BJ (cell line): ENCODE measurements at places on chromosomes 3 and 15. TPM values are rescaled to one million over a fixed set of nuclear protein-coding genes. Genes with fewer than 3 reads are reported as not detected.

DNA sequence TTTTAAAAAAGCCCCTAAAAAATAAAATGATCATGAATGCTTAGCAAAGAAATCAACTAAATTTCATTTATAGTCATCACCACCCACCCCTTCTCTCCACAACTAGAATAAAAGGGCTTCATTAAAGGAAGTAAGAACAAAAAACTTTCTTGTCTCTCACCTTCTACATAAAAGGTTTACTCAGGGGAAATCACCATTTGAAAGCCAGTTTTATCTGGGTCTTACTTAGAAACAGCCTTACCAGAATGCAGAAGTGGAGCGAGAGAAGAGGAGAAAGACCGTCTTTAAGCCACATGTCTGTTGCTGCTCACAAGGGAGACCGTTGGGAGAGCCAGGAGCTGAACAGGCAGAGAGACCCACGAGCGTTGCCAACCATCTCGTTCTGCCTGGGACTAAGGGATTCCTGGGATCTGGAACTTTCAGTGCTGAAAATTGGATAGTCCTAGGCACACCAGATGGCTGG, 350.1 kb upstream of the PROK2 start:
- no peak for DNase-seq

GRCh38 chr3:70766301-70766700, 453.9 kb upstream of the MDFIC2 start:
- DNase-seq: no peak

GRCh38 chr3:169090559-169090958, 573.0 kb downstream of the MECOM start:
- no peak for DNase-seq

DNA sequence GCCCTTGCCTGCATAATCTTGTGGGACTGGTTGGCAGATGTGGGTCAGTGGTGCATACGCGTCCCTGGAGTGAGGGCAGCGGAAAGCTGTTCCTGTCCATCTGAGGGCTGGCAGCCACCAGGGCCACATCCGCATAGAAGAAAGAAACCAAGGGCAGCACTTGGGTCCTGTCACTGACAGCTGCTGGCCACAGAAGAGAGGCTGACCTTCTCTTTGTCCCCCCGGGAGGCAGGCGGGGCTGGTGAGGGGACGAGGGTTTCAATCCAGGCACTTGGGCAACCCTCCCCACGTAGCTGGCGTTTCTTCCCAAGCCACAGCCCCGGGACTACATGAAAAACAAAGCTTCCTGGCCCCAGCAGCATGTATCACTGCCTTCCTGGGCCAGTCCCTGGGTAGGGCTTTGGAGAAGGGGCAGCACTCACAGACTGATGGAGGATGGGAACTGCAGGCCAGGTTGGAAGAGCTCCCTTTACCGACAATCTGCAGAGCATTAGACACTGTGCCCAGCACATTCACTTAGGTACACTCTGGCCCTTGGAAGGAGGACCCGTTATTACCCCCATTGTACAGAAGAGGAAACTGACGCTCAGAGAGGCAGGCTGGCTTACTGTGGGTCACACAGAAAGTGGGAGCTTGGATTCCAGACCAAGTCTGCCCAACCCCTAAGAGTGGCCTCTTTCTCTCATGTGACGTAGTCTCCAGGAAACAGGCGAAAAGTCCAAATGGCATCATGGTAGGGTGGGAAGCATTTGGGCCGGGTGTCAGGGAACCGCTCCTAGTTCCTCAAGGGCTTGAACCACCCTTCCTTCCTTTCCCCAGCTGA, 78.8 kb upstream of the SLC6A6 start:
- DNase-seq: no peak

DNA sequence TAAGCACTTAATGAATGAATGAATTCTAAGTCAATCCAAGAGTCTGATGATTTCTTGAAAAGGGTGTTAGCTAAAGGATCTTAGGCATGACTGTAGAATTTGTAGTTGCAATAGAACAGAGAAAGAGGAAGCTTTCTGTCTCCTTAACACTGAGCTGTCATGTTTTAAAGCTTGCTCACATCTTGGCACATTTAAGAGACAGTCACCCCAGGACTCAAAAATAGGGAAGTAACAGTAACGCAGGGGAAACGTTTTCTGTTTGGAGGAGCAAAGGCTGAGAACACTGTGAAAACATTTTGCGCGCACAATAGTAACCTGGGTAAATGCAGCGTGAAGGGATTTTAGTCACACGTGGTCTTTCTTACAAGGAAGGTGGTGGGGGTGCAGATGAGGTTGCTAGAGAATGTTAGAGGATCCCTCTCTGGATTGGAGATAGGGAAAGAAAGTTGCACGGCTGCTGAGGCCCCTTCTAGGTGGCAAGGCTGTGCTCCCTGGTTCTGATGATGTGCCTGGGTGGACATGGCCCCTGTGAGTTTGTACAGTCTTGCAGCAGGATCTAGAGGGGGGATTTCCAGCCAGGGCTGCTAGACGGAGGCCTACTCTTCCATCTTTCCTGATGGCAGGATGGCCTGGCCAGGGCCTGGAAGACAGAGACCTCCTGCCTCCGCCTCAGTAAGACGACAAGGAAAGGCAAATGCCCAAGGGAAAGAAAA, 12.0 kb downstream of the STARD5 start:
- no peak for DNase-seq

DNA sequence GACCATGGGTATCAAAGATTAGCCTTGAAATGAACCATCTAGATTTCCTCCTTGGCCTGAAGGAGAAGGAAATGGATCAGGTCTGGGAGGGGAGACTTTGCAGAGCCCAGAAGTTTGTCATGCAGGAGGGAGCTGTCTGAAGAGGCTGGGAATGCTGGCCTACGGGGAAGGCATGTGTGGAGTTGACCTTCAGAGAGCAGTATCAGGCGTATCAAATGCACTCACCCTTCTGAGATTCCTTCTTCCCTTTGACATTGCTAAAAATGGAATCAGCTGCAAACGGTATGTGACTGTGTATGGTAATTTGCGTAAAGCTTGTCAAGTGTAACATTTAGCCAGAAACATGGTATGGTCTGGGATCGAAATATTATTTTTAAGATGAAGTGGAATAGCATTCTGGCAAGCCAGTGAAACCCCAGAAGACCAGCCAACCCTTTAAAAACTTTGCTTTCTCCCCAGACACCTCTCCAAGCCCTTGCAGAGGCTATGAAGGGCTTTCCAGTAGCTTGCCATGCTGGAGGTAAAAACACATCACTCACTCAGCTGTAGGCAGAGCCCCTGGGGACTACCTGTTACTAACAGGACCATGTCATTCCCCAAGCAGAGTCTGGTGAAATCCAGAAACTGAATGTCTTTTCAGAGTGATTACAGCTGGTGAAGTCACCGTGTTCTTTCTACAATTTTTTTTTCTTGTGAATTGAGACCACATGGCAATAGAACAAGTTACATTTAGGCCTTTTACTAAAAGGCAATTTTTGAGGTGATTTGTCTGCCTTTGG, 174.7 kb upstream of the SLC24A5 start:
- DNase-seq: no peak

DNA sequence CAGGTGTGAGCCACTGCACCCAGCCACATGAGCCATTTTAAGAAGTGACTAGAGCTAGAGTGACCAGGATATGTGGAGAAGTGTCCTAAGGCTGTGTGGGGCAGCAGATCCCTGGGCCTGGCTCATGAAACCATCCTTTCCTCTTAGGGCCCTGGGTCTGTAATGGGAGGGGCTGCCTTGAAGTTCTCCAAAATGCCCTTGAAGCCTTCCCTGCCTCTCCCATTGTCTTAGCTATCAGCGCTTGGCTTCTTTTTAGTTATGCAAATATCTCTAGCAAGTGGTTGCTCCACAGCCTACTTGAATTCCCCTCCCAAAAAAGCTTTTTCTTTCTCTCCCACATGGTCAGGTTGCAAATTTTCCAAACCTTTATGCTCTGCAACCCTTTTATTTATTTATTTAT, 112.4 kb upstream of the SPATA16 start:
- DNase-seq: no peak

- DNase-seq: no peak
Observed at GRCh38 chr3:47877290-47877689, 74.4 kb downstream of the DHX30 start.

DNA sequence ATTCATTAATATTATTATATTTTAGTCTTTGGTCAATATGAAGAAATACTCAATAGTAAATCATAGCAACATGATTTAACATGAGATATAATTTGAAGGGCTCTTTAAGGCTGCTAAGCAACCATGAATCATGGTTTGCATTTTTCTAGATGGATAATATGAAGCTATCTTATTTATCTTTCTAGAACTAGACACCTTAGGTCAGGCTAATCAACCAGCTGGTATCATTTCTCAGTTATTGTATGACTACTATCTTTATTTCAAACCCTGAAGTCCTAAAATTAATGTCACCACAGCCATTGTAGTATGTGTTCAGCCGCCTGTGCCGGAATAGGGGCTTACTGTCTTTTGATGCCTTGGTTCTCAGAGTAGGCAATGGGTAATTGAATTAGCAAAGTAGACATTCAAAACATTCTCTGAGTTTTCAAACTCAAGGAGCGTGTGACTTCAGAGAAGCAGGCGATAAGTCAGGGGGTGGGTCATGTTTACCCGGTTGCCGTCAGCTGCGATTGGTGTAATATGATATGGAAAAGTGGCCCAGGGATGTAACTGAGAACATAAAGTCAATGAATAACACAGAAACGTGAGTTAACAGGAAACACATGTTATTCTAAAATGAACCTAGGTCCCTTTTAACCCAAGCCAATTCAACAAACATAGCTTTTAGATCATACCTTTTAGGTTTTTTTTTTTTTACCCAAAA, 93.4 kb upstream of the CTDSPL start:
- no peak for DNase-seq

- DNase-seq: no peak
Observed at GRCh38 chr15:49278751-49279150, 108.7 kb downstream of the GALK2 start.

DNA sequence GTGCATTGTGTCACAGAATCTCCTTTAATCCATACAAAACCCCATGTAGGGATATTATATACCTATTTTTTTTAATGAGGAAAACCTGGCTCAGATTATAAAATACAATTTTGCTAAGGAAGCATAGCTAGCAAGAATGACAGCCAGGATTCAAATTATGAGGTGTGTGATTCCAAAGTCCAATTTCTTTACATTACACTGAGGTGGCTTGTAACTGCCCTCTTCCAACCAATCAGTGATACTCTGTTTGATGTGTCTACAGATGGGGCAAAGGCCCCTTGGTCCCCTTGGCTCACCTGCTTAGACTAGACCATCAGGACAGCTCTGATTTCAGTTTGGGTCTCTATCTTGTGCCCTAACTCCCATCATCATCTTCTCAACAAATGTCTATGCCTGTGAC, 120.3 kb upstream of the ADAMTS9 start:
- DNase-seq: no peak

GRCh38 chr3:126474498-126475412, 936 bp downstream of the ZXDC start:
- no peak for DNase-seq

Gene CCK
- 0.16 TPM in 1 of 2 replicates, not detected in the other for polyA plus RNA-seq

Gene TERC
- polyA plus RNA-seq: 0.18 TPM in 1 of 2 replicates, not detected in the other

Gene SPSB4
- not detected in 2 replicates for polyA plus RNA-seq

Gene KBTBD13
- not detected in 2 replicates for polyA plus RNA-seq

Gene DOCK3
- 0.09 and 0.11 TPM in 2 replicates for polyA plus RNA-seq

Gene NDUFB5
- 12.5 and 43.6 TPM in 2 replicates for polyA plus RNA-seq

Gene KNG1
- not detected in 2 replicates for polyA plus RNA-seq

Gene ITGB5
- polyA plus RNA-seq: 223 and 393 TPM in 2 replicates

Gene FBXO40
- polyA plus RNA-seq: not detected in 2 replicates

Gene SCG5
- 9.4 and 16.7 TPM in 2 replicates for polyA plus RNA-seq

Gene SUMF1
- polyA plus RNA-seq: 55.8 and 57.6 TPM in 2 replicates
